Hepatic stellate cell (primary cell): ENCODE measurements at places on chromosomes 5 and 9.

DNA sequence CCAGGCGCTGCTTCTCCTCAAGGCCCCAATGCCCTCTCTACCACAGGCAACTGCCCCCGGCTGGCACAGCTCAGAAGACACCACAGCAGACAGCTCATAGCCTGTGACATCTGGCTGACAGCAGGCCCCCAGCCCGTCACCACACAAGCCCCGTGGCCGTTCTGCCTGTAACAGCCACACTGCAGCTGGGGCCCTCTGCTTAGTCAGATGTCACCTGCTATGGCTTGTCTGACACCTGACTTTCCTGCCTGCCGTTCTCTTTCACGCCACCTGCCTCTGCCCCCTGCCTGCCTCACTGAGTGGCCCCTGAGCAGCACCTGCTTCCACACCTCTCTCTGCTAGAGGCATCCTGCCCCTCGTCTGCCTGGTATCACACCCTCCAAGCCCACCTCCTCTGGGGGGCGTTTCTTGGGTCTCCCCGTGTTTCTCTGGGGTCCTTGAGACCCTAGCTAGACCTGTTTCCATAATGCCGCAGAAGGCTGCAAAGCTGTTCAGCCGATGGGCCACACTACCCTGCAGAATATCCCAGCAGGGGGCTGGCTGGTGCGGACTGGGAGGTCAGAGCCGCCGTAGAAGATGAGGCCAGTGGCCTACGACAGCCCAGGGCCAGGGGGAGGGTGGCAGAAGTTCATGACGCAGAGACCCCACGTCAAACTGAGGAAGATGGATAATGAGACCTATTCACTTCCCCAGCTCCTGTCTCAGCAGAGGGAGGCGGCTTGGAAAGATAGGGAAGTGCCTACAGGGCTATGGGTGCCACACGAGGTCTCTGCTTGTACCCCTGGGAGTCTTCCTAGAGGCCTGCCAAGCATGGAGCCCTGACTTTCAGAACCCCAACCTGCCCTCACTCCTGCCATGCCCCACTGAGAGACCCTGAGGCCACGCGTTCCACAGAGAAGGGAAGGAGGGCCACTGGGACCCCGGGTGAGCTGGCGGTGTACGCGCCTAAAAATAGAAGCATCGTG lies 95.1 kb downstream of the ZNF354C start:
- no peak for DNase-seq

- DNase-seq: no peak
These were observed 19.9 kb downstream of the RXRA start for GRCh38 chr9:134346151-134346550.

GRCh38 chr5:3742750-3743149 lies 147.1 kb downstream of the IRX1 start:
- no peak for DNase-seq

- DNase-seq: no peak
These were observed 330.1 kb downstream of the NDUFS4 start for GRCh38 chr5:53890490-53890889.

DNA sequence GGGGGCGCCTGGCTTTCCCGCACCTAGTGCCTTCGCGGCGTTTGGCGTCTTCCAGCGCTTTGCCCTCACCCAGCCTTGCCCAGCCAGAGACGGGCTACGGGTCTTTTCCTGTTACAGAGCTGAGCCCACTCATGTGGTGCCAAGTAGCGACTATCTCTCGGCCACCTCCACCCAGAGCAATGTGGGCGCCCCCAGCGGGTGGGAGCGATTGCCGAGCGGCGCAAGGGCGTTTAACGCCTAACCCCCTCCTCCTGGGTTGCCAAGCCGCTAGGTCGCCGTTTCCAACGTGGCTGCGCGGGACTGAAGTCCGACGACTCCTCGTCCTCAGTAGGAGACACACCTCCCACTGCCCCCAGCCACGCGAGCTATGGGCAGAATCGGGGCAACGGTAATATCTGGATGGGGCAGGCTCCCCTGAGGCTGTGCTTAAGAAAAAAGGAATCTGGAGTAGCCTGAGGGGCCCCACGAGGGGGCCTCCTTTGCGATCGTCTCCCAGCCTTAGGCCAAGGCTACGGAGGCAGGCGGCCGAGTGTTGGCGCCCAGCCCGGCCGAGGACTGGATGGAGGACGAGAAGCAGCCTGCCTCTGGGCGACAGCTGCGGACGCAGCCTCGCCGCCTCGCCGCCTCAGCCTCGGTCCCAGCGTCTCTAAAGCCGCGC lies 5.8 kb downstream of the TLX3 start:
- DNase-seq: no peak

DNA sequence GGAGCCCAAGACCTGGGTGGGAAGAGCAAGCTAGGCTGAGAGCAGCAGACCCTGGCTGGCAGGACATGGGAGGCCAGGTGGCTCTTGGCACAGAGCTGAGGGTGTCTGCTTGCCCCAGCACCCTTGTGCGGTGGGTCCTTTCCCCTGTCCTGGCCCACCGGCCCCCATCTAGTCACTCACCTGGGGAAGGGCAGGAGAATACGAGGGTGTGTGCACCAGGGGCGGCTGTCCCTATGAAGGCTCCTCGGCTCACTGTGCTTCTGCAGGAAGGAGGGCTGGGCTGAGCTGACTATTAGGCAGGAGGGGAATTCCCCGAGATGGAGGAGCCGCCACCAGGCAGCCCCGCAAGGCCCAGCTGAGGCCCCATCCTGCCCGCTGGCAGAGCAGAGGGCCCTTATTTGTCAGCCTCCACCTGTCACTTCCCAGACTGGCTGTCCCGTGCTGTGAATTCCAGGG lies 6.1 kb upstream of the TNIP1 start:
- no peak for DNase-seq

DNA sequence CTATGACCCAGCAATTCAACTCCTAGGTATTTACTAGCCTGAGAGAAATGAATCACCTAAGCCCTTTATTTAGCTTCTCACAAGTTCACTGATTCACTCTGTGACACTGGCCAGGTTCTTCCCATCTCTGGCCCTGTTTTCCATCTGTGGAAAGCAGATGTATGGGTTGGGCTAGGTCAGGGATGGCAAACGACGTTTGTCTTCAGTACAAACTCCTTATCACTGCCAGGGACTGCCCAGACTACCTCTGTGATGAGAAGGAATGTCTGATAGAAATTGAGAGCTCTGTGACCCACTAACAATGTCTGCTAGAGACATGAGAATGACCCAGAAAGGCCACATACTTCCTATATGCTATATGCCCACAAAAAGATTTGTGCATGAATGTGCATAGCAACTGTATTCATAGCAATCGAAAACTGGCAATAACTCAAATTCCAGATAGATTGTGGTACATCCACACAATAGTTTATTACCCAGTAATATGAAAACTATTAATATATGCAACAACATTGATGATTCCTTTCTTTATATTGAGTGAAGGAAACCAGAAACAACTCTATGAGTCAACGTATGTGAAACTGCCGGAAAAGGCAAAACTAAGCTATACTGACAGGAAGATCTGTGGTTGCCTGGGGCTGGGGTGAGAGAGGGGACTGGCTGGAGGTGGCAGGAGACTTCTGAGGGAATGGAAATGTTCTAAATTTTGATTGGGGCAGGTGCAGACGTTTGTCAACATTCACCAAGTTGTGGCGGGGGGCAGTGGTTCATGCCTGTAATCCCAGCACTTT lies 32.0 kb upstream of the ADAM19 start:
- DNase-seq: peak; percentile 18

GRCh38 chr5:80071510-80072021 lies 36.4 kb downstream of the THBS4 start:
- no peak for DNase-seq

GRCh38 chr5:55231919-55232270 lies 1.5 kb downstream of the CCNO start:
- DNase-seq: no peak

GRCh38 chr5:61702784-61703183 lies 370.7 kb downstream of the ZSWIM6 start:
- DNase-seq: no peak

GRCh38 chr9:125089331-125089730 lies 54.0 kb downstream of the SCAI start:
- no peak for DNase-seq

DNA sequence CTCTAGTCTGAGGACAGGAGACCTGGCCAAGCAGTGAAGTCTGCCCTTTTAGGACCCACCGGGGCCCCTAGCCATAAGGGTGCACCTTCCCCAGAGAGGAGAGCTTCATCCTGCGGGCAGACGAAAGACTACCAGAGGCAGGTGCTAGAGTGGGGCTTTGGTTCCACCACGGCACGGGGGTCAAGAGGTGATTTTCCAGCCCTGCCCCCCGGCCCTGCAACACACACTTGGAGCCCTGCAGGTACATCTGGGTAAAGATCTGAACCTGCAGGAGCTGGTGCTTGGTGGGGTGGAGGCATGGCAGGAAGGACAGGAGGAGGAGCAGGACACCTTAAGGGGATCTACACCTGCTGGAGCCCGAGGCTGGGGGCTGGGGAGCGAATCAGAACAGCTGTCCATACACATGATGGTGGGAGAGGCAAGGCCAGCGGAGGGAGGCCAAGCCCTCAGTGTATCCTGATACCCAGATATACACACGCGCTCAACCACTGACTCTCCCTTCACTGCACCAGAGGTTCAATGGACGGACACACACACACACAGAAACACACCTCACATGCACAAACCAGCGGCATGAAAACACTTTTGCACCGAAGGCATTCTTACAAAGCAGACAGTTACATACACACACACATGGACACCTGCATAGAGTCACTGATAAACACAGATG lies 98.4 kb upstream of the MVB12B start:
- DNase-seq: no peak

GRCh38 chr5:138011991-138012390 lies 20.9 kb downstream of the FAM13B start:
- DNase-seq: no peak

DNA sequence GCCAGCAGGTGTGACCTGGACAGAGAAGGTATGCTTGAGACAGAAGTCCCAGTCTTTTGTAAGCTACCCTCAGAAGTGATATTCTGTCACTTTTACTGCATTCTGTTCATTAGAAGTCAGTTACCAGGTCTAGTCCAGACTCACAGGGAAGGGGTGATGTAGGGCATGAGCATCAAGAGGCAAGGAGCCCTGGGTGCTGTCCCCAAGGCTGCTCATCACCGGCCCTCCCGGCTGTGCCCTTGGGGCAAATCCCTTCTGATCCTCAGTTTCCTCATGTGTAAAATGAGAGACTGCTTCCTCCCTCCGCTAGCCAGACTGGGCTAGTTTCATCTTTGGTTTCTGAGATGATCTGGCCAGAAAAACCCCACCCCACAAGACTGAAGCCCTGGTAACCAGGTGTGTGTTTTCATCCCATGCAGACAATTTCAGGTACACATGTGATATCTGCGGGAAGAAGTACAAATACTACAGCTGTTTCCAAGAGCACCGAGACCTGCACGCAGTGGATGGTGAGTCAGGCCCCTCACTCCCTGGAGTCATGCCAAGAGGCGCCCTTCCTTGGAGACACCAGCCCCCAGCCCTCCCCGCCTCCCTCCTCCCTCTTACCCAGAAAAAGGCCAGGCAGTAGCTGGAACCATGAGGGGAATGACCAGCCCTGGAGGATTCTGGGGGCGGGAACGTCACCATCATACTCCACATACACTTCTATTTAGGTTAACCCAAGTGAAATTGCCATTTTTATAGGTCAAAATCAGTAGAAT lies 71.0 kb downstream of the AMBP start:
- no peak for DNase-seq

- DNase-seq: no peak
These were observed 997.7 kb downstream of the PTPRD start for GRCh38 chr9:9615086-9615485.

GRCh38 chr9:128575916-128576315 lies 23.5 kb downstream of the SPTAN1 start:
- DNase-seq: no peak

GRCh38 chr9:135240222-135240621 lies 152.8 kb downstream of the OLFM1 start:
- DNase-seq: no peak

DNA sequence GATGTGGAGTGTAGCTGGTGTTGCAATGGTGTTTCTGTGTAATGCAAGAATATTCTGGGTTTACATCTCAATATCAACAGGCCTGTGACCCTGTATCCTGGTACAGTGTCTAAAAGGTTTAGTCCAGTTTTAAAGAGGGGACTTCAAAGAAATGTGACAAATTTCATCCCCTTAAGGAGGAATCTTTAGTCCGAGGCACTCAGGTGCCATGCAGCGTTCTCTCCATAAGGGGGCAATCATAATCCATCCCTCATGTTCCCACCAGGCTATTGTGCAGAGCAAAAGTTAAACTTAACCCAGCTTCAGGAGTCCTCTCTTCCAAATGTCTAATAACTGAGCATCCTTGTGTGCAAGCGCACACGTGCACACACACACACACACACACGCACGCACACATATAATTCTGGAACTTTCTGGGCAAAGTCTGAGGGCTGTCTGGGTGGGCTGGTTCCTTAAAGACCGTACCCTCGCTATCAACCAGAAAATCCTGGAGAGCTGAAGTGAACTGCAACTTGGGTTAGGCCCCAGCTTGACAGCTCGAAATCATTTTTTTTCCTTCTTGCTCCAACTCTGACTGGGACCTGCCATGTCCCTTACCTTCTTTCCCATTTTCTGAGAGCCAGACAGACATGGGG lies 46.0 kb downstream of the CRB2 start:
- DNase-seq: peak; percentile 87

- no peak for DNase-seq
These were observed 58.3 kb upstream of the CPEB4 start for GRCh38 chr5:173829826-173830225.

GRCh38 chr9:122322553-122322952 lies 48.3 kb upstream of the PTGS1 start:
- no peak for DNase-seq

- no peak for DNase-seq
These were observed 436.0 kb downstream of the ZNF608 start for GRCh38 chr5:124310453-124310852.

GRCh38 chr5:10914741-10915480 lies 153.9 kb upstream of the DAP start:
- DNase-seq: no peak

GRCh38 chr9:79377339-79377855 lies 194.4 kb upstream of the TLE4 start:
- DNase-seq: no peak

DNA sequence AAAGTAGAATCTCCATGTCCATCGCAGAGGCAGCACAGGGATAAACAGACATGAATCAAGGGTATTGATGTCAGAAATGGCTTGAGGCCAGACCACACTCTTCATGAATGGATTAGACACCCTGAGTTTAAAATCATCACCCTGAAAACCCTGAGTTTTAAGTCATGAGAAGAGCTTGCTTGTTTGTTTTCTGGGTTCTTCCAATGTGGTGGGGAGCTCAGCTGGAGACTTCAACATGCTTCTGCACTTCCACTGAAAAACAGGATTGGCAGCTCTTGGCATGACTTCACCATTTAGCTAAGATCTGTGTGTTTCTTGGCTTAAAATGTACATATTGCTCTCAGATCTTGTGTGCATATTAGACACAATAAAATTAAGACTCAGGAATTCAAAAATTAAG lies 9.8 kb downstream of the GCNT4 start:
- DNase-seq: no peak

DNA sequence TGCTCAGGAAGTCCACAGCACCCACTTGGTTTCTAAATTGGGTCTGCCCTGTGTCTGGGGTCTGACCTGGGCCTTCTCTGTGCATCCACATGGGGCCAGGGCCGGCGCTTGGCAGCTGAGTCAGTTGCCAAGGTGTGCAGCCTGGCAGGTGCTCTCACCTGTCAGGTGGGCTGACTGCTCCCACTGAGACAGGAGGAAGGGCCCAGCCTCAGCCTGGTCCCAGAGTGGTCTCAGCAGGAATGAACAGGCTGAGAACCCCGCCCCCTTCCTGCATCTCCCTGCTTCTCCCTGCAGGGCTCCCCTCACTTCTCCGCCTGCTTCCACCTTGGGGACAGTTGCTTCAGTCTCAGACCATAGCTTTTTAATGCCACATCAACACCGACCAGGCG lies 60.5 kb downstream of the BARX1 start:
- DNase-seq: no peak
